ENCODE measurements at places on chromosomes 7 and 10.

DNA sequence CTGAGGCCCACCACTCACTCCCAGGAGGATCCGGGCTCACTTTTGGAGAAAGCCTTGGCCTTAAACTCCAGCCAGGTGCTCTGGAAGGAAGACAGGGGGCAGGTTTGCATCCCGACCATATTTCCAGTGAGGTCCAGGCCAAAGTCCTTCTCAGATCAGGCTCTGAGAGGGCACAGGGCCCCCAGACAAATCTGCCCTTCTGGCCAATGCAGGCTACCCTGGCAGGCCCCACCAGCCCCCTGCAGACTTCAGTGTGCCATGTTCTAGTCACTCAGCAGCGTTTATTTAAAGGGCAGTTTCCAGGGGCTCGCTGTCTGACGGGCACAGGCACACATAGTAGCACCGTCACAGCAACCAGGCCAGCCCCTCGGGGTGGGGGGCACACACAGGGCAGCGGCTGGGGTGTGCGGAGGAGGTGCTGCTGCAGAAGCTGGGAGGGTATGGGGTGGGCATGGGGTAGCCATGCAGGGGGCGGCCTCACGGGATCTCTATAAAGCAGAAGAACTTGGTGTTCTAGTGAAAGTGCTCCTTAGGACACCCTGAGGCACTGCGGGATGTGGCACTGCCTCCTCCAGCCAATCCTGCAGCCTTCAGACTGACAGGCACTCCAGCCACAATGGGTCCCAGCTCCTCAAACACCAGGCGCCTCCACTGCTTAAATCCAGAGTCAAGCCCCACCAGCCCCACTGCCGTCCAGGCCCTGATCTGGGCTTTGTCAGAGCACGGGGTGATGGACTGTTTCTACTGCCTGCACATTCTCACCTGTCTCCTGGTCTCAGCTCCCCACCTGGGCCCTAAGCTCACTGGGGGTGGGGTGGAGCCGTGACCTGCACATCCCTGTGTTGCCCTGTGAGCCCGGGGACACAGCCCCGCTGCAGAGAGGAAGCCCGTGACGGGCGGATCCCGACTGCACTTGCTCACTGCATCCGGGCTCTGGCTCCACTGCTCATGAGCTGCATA, 9.6 kb upstream of the PYROXD2 start:
- DNase-seq, result no peak

DNA sequence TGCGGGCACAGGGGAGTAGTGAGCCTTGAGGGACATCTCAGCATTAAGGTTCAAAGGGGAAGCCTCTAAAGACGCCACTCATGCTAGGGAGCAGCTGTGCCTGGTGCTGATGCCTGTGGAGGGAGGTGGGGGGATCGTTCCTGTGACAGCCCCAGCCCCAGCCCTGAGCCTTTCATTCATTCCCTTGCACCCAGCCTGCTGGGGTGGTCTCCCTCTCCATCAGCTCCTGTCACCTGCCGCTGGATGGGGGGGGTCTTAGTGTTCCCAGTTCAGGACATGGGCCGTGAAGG, 11.6 kb downstream of the ZNF316 start:
- no peak for DNase-seq

DNA sequence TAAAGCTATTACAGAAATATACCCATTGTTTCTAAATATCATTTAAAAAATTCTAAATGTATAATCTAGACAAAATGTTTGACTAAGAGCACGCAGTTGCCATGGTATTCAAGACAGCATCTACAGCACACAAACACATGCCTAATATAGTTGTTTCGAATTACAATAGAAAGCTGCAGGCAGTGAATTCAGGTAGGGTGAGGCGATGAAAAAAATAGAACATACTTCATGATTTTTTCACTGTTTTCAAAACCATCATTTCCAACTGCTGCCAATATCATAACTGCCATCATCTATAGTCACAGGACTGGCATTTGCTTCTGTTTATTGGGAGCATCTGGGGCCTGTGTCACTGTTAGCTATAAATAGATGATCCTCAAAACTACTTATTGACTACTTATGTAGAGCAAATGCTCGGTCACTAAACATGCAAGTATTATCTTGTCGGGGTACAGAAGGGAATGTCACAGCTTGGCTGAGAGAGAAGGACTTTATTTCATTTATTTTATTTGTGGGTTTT, 34.4 kb upstream of the OTUD1 start:
- DNase-seq, result no peak

DNA sequence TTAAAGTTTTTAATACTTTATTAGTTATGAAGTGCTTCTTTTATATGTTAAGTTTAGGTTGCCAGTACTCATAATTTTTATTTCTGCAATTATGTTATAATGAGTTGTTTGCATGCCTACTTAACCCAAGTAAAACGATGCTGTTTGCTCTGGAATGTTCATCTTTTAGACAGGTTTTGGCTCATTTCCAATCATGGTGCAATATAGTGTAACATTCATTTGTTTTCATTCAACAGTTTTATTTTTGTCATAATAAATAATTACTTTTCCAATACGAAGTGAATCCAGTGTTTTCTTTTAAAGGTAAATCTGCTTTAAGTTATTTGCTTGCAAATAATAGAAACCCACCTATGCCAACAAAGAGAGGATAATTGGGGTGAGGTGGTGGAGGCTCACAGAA, 22.1 kb downstream of the ARL5B start:
- DNase-seq, result no peak

DNA sequence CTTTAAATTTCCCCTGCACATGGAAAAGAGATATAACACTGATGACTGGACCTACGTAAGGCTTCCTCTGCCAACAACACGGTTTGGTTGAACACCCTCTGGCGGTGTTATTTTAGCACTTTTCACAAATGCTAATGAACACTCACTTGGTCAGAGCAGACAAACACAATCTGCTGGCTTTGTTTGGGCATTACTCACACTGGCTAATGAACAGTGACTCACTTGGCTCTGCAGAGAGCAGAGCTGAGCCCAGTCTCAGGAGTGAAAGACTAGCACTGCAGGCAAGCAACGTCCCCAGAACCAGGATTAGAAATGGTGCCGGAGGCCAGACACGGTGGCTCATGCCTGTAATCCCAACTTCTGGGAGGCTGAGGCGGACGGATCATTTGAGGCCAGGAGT, 430.8 kb downstream of the PLXNA4 start:
- DNase-seq, result no peak

DNA sequence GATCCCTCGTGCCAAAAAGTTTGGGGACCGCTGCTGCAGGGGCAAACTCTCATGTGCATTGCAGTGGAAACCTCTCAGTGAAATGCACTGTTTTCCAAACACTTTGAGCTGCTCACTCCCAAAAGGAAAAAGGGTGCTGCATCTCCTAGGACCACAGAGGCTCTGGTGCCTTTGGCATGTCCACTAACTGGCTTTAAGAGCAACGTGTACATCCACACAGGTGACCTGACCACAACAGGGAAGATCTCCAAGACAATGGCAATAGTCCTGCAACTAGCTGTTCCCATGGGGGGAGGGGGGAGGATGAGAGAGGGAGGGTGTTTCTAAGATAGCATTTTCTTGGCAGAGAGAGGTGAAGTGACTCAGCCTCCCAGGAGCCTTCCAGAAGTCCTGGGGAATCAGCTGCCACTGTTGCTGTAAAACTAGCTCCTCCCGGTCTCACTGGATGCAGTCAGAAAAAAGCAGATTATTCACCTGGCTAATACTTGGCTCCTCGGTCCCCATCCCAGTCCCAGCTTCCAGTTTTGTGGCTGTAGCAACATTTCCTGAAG, 181.7 kb downstream of the HECW1 start:
- DNase-seq, result no peak

DNA sequence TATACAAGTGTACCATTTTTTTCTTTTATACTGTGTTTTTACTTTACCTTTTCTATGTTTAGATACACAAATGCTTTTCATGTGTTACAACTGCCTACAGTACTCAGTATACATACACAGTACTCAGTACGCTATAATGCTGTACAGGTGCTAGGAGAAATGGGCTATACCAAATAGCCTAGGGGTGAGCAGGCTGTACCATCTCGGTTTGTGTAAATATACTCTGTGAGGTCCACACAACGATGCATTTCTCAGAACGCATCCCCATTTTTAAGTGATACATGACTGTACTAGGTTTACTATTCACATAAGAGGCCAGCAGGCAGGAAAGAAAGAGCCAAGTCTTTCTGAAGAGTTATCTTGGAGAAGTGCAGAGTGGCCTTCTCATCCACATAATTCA, 426.4 kb upstream of the MTPN start:
- DNase-seq, result no peak

- no peak for DNase-seq
Observed at GRCh38 chr10:29327746-29328102, 38.9 kb downstream of the LYZL1 start.

- DNase-seq, result no peak
Observed at GRCh38 chr7:47905076-47905920, 43.0 kb downstream of the PKD1L1 start.

DNA sequence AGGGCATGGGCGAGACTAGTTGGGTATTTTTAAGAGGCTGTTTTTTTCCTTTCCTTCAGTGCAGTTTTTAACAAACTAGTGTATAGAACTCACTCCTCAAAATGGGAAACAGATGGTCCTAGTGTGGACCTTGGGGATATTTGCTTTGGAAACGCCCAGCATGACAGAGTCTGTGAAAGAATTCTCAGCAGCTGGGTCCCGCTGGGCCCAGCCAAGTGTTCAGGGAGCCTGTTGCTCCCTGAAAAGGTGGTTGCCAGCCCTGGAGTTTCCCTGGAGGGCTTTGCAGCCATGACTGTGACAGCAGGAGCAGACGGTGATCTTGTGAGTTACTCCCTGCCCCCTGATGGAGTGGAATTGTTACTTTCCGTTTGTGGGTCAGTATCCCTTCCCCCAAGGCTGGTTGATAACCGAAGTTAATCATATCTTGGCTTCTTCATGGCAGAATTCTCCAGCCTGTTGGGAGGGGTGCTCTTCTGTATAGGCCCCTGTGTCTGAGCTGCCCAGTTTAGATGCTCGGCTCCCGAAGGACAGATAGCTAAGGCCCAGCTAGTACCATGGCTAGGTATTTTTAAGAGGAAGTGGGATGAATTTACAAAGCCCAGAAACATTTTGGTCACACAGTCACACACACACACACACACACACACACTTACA, 278.6 kb upstream of the HABP2 start:
- DNase-seq, result no peak

- DNase-seq, result no peak
Observed at GRCh38 chr10:133115976-133116375, 28.3 kb downstream of the ADGRA1 start.

- DNase-seq, result no peak
Observed at GRCh38 chr7:45977256-45977780, 56.2 kb upstream of the IGFBP3 start.
